ENCODE measurements at places on chromosomes 7 and 10. TPM values are rescaled to one million over a fixed set of nuclear protein-coding genes. Genes with fewer than 3 reads are reported as not detected.
A peak's percentile ranks its signal among the peaks of the same experiment; 100 is the strongest.

Gene SPDYE1
- not detected for total RNA-seq

Gene TMEM139
- total RNA-seq = 79.0 TPM

Gene ODAD2
- total RNA-seq = 0.30 TPM

Gene NKX1-2
- not detected for total RNA-seq

Gene EPHB6
- total RNA-seq = 6.5 TPM

Gene TAS2R3
- not detected for total RNA-seq

Gene SCART1
- not detected for total RNA-seq

Gene TMEM196
- total RNA-seq = not detected

Gene C7orf57
- 0.26 TPM for total RNA-seq

DNA sequence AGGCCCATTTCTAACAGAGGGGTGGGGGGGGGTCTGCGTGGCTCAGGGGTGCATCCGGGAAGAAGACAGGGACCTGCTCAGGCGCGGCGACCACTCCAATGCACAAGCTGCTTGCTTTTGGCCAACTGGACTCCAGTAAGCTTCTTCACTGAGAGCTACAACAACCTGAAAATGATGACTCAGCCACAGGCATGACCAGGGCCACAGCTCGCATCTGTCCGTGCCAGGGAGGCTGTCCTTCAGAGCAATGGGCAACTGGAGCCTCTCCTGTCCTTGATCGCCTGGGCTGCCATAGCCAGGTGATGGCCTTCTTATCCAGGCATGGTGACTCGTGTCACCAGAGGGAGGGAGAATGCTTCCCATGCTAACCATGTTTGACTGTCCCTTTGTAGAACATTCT is 81.6 kb upstream of the RNF32 start:
- peak; percentile 59 for DNase-seq

DNA sequence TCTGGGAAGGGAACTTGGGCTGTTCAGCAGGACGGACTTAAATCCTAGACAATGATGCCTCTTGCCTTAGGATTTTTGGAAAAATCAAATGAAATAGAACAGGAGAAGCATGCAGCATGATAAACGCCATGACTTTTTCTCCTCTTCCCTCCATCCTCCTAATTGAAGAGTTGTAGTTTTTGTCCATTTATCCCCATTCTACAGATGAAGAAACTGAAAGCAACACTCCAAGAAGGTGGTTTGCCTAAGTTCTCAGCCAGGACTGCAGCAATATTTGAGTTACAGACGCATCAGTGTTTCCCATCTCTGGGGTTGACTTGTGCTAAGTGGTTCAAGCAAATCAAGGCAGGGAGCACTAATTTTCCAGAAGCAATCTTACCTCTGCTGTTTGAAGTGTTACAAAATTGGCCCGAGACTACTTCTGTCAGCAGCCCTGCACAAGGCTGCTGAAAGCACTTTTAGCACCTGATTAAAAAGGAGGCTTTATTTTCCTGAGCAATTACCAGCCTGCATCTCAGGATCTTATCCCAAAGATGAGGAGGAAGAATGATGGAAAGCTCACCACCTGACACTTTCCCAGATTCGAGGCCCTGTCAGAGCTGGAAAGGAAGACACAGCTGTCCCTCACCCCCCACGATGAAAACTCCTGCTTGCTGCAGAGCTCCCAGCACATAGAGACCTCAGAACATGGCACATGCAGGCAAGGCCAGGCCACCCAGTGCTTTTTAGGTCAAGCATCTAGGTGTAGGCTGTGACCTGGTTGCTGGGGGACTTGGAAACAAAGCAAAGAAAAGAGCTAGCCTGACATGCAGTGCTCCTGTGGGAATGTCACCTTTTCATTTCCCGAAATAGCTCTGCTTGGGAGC is 19.7 kb upstream of the C10orf71 start:
- DNase-seq = no peak

DNA sequence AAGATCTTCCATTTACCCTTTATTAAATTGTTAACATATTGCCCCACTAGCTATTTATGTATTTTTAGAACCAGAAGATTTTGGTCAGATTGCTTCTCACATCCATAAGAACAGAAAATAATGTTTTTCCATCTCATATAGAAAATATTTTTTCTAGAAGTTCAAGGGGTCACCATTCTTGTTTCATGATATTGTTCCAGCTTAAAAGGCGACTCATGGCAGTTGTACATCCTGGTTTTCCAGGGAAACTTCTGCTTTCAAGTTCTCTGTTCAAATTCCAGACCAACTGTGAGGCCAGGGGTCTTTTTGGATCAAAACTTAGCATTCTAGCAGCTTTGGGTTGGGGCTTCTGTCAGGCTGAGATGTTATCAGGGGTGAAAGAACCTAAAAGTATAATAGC is 84.4 kb downstream of the LRRC4 start:
- DNase-seq = no peak

GRCh38 chr7:153110606-153111005 is 351.1 kb downstream of the ACTR3B start:
- no peak for DNase-seq

DNA sequence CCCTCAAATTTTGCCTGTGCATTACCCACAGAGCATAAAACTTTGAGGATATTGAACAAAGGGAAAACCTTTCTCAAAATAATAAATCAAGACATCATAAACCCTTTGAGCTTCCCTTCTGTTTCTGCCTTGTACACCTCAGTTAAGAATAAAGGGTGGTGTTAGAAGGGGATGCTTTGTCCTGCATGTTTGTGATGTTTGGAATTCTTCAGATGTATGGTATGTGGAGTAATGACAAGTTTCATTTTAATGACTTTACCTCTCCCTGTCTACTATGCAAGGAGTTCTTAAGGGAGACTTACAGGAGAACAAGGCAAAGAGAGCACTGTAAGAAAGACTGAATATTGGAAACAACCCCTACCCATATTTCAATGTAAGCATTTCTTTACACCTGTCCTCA is 99.2 kb downstream of the HECW1 start:
- peak; percentile 18 for DNase-seq

DNA sequence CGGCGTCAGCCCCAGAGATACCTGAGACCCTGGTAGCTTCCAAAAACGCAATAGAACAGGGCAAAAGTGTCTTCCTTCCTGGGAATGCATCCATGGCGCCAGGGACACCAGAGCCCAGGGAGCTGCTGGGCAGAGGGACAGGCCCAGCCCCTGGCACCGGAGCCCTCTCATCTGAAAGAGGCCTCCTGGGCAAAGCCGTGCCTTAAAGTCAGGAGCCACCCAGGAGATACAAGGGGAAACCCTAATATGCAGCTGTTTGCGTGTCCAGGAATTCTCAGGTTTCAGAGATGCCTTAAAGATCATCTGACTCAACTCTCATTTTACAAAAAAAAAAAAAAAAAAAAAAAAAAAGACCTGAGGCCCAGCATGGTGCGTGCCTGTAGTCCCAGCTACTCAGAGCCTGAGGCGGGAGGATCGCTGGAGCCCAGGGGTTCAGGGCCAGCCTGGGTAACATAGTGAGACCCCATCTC is 28.0 kb downstream of the NUDT1 start:
- DNase-seq = no peak

DNA sequence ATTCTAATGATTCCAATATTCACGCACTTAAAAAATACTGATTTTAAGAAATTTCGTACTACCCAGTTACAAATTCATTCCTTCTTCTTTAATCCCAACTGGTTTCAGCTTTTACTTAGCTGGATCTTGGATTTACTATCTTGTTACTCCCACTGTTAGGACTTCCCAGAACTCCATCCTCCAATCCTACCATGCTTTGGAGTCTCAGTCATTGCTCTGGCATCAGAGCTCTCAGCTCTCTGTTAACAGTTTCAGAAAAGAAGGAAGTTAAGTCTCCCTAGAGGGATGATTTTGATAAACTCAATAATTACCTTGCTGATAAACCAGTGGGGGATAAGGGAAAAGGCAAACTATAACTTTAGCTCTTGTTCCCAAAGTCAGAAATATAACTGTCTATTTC is 9.5 kb downstream of the PPA1 start:
- no peak for DNase-seq

- DNase-seq = no peak
Observed at GRCh38 chr10:129397198-129397974, 69.7 kb upstream of the MGMT start.

GRCh38 chr10:133179128-133179520 is 19.1 kb downstream of the KNDC1 start:
- DNase-seq = no peak

GRCh38 chr7:80106498-80107113 is 28.0 kb upstream of the GNAI1 start:
- no peak for DNase-seq

DNA sequence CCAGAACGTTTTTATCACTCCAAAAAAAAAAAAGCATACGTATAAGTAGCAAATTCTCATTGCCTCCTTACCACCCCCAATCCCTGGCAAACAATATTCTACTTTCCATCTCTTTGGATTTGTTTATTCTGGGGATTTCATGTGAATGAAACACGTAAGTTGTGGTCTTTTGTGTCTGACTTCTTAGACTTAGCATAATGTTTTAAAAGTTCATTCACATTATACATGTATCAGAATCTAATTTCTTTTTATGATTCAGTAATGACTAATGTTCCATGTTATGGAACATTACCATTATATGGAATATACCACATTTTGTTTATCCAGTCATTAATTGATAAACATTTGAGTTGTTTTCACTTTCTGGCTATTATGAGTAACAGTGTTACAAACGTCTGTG is 12.5 kb upstream of the KLHL7 start:
- no peak for DNase-seq

GRCh38 chr10:88289342-88289741 is 293.8 kb downstream of the RNLS start:
- DNase-seq = peak; percentile 30

- DNase-seq = no peak
Observed at GRCh38 chr10:34801097-34801733, 13.9 kb downstream of the PARD3 start.

GRCh38 chr7:3806516-3806915 is 505.5 kb downstream of the SDK1 start:
- DNase-seq = no peak

- peak; percentile 86 for DNase-seq
Observed at GRCh38 chr10:96374985-96375830, 16.4 kb upstream of the OPALIN start.

GRCh38 chr10:60426425-60426824 is 36.8 kb upstream of the ANK3 start:
- DNase-seq = peak; percentile 32
